Substantia nigra (tissue), 51 donors: ENCODE measurements at places on chromosomes 12 and 14.
A peak's percentile ranks its signal among the peaks of the same experiment; 100 is the strongest.

GRCh38 chr12:66426696-66427095 is 124.4 kb downstream of the HELB start:
- no peak for DNase-seq

- no peak for DNase-seq
These were observed 58.3 kb upstream of the EEA1 start for GRCh38 chr12:92987362-92987761.

DNA sequence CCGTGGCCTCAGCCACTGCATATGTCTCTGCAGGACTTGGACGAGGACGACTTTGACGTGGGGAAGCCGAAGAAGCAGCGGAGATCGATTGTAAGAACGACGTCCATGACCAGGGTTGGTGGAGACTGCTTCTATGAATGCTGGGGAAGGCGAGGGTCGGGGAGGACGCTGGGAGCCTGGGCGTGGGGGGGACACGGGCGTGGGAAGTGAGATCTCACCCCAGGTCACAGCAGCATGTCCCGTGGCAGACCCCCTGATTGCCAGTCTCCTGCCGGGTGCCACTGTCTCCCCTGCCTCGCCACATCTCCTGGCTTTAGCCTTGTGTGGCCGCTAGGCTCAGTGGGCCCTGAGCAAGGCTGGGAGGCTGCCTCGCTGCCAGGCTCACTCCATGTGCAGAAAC is 29.9 kb upstream of the TEX22 start:
- no peak for DNase-seq

- DNase-seq = no peak
These were observed 19.6 kb downstream of the PELI2 start for GRCh38 chr14:56137849-56138248.

GRCh38 chr12:67449591-67450052 is 180.5 kb downstream of the CAND1 start:
- no peak for DNase-seq

GRCh38 chr14:93430315-93431035 is at the start of gene UNC79:
UNC79 (plus strand) TSS chr14:93430939; CDS start chr14:93431030, 91 bp downstream.
- DNase-seq = peak; percentile 27

DNA sequence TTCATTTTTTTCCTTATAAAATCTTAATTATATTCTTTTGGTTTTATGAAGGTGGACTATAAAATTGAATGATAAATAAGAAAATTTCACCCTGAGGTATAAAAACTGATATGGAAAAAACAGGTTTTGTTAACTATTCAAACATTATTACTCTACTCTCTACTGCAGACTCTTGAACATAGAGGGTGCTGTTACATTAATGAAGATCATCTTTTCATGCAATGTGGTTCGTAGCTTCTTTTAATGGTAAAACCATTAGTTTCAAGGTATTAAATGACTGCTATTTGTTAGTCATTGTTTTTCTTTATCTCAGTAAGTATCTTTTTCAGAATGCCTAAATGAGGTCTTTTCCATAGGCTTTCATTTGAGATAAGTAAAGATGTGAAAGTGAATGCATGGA is 510.4 kb downstream of the SLC16A7 start:
- no peak for DNase-seq
